ENCODE measurements at places on chromosomes 4 and X.

DNA sequence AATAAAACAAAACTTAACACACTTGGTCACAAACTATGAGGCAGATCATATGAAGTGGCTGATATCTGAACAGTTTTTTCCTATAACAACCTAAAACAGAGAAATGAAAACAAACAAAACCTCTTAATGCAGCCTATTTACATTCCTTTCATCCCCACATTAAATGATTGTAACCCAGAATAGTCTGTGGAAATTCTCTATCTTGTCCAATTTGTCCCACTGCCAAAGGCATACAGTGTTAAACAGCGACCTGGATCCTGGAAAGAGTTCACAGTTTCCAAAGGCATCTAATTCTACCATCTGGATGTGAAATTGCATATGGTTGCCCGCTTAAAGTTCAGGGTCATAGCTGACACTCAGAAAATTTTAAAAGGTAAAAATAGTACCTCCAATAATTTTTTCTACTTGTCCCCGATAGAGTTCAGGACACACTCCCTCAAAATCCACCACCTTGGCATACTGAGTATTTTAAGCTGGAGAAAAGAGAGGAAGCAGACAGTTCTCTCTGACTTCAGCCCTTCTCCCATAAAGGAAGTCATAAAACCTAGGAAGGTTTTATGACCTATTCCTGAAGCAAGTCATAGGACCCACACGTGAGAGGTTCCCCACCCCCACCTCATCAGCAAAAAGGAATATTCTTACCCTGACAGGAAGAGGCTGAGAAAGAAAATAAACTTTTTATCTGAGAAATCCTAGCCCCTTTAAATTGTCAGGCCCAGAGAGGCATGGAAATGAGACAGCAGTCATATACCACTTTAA, 270.2 kb downstream of the PAPSS1 start:
- no peak for DNase-seq

DNA sequence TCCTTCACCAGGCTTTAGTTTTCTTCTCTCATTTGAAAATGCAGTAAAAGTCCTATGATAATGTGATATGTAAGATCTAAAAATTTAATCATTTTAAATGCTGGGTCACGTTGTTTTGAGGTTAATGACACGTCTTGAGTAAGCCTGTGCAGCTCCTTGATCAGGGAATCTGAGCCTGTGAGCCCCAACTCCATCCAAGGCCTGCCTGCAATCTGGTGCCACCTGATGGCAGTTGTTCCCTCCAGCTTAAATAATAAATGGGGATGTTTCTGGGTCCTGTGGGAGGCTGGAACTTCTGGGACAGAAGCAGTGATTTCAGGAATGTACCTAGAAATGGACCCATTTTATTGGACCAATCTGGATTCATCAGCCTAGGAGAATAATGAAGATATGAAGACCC, 455.4 kb upstream of the ADGRL3 start:
- no peak for DNase-seq

DNA sequence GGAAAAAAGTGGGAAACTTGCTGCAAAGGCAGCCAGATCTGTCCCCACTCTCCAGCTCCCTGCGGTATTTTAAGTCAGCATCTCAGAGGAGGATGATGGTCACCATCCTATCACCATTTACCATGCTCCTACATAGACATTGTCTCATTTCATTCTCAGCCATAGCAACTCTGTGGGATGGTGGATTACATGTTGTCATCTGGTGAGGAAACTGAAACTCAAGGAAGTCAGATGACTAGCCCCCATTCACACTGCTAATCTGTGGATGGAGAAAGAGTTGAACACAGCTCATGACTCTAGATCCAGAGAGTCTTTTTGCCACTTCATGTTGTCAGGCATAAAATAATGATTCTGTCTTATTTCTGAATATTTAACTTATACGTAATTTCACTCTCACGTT, 323.5 kb downstream of the PTTG2 start:
- no peak for DNase-seq

GRCh38 chrX:20967725-20968124, 406.5 kb upstream of the CNKSR2 start:
- no peak for DNase-seq

- no peak for DNase-seq
Observed at GRCh38 chr4:7902101-7902553, 37.5 kb downstream of the AFAP1 start.

DNA sequence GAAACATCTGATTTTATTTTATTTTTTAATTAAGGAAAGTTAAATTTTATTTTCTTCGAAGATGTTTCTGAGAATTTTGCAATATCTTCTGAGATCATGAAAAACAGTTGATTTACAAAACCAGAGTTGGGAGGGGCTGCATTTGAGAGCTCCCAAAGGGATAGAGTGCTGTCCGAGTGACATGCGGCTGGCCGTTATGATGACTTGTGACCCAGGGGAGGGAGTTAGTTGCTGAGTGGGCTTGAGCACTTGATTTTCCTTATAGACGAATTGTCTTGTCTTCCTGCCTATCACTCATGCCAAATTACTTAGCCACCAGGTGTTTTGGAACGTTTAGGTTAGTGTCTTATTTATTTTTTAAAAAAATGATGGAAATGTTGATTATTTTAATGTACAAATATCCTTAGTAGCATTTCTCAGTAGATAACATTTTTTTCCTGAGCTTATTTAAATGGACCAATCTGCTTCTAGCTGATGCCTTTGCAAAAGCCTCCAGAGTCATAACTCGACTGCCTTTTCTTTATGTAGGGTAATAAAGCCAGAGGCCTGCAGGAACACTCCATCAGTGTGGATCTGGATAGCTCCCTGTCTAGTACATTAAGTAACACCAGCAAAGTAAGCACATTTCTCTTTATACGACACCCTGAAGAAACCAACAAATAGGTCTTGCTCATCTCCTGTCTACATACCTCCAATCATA, 85.2 kb downstream of the PTTG2 start:
- no peak for DNase-seq

GRCh38 chr4:10115797-10116568, 616 bp downstream of the WDR1 start:
- DNase-seq: no peak

DNA sequence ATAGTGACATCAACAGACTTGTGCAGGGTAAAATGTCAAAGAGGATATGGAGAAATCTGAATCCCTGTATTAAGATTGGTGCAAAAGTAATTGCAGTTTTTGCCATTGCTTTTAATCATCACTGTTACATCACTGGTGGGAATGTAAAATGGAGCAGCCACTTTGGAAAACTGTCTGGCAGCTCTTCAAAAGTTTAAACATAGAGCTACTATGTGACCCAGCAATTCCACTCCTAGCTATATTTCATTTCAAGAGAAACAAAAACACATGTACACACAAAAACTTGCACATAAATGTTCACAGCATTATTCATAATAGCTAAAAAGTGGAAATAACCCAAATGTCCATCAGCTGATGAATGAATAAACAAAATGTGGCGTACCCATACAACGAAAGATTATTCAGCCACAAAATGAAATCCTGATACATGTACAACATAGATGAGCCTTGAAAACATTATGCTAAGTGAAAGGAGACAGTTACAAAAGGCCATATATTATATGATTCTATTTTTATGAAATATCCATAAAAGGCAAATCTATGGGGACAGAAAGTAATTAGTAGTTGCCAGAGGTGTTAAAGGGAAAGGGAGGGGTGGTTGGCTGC, 106.4 kb downstream of the AMELX start:
- DNase-seq: no peak
